ENCODE measurements at places on chromosomes 11 and 22. TPM values are rescaled to one million over a fixed set of nuclear protein-coding genes. Genes with fewer than 3 reads are reported as not detected.
A peak's percentile ranks its signal among the peaks of the same experiment; 100 is the strongest.

GRCh38 chr22:46915950-46916730 is 153.7 kb downstream of the TBC1D22A start:
- no peak for DNase-seq

- peak; percentile 81 for DNase-seq
Observed at GRCh38 chr11:124763156-124763947, 1.3 kb upstream of the ESAM start.

- no peak for DNase-seq
Observed at GRCh38 chr11:12077535-12078280, 32.7 kb upstream of the MICAL2 start.

DNA sequence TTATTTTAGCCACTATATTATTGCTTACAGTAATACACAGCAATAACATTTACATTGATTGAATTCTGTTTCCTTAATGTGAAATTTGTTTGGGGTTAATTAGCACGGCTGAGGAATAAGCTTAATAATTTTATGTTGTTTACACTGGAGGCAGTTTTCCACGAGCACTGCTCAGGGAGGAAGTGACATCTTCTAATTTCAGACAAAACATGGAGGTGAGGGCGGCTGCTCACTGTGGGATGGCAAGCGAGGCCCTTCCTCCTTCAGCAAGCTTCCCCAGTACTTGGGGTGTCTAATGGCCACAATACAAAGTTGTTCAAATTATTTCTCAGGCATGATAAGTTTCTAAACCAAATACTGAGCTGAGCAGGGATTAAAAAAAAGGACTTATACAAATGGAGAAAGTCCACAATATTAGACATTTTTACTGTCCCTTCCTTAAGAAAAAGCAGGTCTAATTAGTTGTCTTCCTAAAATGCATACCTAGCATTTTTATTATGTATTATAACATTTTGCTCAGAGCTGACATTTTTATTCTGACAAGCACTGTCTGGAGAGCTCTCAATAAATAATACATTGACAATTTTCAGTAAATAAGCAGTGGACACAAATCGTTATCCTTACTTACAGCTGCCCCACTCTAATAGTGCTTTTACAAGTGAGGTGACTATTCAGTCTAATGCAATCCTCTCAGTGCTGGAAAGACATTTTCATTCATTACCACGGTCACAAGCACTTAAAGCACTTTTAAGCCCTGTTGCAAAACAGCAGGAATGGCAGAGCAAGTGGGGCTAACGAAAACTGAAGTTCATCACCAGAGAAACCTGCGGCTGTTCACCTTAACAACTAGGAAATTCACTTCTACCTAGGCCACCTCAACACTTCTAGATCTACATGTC is 56.2 kb downstream of the SOX6 start:
- DNase-seq = no peak

DNA sequence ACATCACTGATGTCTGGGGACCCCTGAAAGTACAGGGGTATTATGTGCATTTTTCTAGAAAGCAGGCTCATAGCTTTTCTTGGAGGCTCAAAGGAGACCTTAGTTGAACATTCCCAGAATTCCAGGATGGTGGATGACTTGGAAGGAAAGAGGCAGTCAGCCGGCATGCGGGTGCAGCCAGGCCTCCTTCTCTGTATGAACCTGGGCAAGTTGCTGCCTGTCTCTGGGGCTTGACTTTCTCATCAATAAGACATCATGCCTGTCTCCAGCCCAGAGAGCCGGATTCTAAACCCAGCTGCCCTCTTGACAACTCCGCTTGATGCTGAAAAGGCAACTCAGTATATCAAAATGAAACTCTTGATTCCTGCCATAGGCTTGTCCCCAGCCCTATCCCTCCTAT is 12.6 kb downstream of the MS4A15 start:
- DNase-seq = no peak

DNA sequence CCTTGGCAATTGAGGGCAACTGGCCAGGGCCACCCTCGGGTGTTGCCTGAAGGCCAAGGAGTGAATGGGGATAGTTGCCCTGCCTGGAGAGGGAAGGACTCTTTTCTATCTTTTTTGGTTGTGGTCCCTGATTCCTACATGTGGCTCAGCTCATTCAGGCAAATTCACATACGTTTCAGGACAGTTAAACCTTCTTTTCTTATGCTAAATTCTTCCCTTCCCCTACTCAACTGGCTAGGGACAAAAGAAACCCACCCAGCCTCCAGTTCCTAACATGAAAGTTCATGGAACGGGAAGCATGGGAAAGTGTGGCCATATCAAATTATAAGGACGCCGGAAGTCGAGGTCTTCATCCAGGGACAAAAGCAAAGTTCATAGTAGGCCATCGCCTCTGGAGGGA is 26.3 kb upstream of the APLNR start:
- no peak for DNase-seq

GRCh38 chr22:19823191-19823901 is 31.3 kb downstream of the GNB1L start:
- DNase-seq = peak; percentile 27

- no peak for DNase-seq
Observed at GRCh38 chr11:8615291-8616032, 21.4 kb upstream of the STK33 start.

- peak; percentile 70 for DNase-seq
Observed at GRCh38 chr11:109422870-109423465, 978 bp downstream of the C11orf87 start.

DNA sequence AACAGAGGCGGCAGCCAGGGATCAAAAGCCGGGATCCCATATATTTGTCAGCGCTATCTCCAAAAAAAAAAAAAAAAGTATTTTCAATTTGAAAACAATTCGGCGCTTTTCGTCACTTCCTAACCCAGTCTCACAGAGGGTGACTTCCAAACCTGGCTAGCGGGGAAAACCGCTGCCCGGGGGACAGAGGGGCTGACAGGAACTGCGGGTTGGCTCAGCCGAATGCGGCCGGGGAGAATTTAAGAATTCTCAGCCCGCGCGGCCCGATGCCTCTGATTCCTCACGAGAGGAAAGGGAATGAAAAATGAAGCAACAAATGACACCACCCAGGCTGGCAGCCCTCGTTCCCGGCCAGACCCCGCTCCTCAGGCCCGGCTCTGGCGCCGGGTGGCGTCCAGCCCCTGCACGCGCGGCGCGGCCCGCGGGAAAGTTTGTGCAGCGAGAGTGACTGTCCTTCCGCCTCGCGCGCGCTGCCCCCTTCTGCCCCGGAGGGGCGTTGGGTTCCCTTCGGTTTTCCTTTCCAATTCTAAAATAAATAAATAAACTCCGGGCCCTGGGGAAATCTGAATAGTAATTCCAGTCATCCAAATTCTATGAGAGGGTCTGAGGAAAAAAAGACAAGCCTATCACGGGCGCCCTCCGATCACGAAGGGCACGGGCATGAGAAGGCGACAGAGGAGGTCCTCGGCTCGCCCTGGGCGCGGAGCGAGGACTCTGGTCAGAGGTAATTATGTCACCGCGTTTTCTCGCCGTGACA is 4.8 kb upstream of the PAX6 start:
- DNase-seq = peak; percentile 41

- DNase-seq = no peak
Observed at GRCh38 chr11:73406131-73406530, 29.9 kb downstream of the RELT start.

GRCh38 chr11:74842967-74843366 is 94.3 kb downstream of the RNF169 start:
- no peak for DNase-seq

DNA sequence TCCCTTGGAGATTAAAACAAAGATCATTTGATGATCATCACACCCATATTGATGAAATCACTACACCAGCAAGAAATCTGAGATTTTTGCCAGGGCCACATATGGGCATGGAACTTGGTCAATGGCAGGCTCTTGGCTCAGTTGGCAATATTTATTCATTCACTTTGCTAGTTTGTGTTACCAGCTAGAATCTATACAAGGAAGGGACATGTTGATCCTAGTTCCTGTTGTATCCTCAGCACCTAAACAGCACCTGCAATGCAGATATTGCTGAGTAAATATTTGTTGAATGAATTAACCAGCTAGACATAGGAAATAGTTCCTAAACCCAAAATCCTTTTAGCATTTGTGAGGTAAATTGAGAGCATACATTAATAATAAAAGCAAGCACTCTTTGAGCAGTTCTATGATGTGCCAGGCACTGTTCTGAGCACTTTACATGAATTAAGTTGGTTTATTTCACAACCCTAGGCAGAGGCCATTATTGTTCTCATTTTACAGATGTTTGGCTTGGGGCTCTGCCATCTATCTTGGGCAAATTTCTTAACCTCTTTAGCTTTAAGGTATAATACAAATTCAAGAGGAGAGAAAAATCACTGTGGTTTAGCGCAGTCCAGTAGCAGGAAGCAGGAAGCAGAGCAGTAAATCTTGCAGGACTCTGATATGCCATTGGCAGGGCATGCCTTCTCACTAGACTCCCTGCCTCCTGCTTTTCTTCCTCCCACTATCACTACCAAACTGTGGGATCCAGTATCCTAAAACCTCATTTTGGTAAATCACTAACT is 1.6 kb downstream of the TRIM68 start:
- no peak for DNase-seq

DNA sequence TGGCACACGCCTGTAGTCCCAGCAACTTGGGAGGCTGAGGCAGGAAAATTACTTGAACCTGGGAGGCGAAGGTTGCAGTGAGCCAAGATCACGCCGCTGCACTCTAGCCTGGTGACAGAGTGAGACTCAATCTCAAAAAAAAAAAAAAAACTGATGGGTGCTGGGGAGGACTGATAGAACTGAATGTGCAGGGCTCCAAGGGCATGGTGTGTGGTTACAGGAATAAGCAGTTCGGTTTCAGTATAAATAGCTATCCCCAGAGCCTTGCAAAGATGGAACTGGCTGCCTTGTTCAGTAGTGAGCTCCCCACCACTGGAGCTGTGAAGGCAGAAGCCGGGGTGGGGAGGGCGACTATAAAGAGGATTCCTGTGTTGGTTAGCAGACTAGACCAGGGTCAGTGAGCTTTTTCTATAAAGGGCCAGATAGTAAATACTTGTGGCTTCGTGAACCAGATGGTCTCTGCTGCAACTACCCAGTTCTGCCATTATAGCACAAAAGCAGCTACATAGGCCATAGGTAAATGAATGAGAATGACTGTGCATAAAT is 5.9 kb downstream of the TOM1 start:
- no peak for DNase-seq

DNA sequence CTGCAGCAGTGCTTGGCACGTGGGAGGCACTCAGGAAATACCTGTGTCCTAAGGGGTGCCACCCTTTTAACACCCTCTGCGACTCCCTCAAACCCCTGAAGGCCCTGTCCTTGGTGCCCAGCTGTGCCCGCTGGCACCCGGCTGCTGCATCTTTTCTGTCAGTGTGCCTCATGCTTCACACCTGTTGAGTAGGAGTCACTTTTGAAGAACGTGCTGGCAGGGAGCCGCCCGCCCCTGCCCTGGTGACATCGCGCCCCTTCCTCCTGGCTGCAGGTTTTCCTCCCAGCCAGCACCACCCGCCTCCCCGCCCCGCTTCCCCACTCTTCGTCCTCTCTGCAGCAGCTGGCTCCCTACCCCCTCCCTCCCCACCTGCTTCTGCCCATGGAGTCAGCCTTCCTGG is 17.8 kb downstream of the FRMD8 start:
- DNase-seq = no peak

GRCh38 chr11:16945671-16946469 is 68.3 kb downstream of the PLEKHA7 start:
- peak; percentile 77 for DNase-seq

DNA sequence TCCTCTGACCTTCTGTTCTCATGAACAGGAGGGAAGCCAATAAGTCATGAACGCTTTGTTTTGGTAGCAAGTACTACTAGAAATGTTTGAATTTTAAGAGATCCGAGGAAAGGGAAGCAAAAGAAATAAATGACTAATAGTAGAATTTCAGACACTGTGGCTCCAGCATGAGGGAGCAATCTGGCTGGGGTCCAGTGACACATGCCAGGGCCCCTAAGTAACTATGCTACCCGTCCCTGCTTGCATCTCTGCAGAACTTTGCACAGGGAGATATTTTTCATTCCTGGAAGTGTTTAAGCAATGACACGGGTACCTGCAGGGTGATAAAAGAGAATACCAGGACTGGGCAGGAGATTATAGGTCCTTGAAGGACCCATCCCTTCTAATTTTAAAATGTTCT is 7.3 kb upstream of the ADAMTS8 start:
- no peak for DNase-seq

DNA sequence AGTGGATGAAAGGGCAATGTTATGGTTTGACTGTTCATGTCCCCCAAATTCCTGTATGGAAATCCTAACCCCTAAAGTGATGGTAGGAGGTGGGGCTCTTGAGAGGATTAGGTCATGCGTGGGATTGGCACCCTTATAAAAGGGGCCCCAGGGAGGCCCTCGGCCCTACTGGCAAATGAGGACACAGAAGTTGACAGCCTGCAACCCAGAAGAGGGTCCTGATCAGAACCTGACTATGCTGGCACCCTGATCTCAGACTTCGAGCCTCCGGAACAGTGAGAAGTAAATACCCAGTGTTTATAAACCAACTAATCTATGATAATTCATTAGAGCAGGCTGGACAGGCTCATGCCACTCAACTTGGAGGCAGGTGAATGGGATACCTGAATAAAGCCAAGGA is 8.7 kb downstream of the IFITM10 start:
- no peak for DNase-seq

DNA sequence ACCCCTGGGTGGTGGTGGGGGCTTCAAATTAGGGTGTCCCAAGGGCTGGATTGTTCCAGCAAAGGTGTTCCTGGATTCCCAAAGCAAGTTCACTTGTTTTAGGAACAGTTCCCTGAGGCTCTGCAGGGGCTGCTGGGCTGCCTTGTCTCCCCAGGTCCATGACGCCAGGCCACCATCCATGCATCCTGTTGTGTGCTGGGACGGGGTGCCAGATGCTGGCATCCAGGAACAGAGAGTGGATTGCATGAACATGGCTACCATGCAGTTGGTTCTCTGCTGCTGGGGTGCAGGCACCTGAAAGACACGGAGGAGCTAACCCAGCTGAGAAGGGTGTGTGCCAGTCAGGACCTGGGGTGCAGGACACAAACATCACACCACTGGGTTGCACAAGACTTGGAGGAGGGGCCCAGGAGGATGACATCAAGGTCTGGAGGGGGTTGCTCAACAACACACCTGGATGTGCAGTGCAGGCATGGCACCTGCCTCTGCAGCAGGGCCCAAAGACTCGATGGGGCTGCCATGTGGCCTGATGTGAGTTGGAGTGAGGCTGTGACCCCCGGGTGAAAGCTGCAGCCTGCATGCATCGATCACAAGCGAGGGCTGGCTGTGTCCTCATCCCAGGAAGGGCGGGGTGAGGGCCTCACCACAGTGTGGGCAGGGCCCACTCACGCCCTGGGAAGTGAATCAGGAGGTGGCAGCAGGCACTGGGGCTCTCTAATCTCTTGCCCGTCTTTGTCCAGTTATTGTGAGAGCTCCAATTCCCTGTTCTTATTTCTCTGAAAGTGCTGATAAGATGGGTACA is 74.0 kb upstream of the CLDN5 start:
- DNase-seq = no peak

DEUP1 gene
- polyA plus RNA-seq = not detected

GSTT2B gene
- 32.2 TPM for polyA plus RNA-seq

TUBA8 gene
- polyA plus RNA-seq = 1.7 TPM

TSSK2 gene
- not detected for polyA plus RNA-seq

MS4A3 gene
- polyA plus RNA-seq = not detected

OR51E2 gene
- polyA plus RNA-seq = not detected

CLMP gene
- 85.1 TPM for polyA plus RNA-seq

AGBL2 gene
- 5.5 TPM for polyA plus RNA-seq

C11orf16 gene
- not detected for polyA plus RNA-seq

GLYAT gene
- not detected for polyA plus RNA-seq

MIOX gene
- polyA plus RNA-seq = 0.05 TPM

ADSL gene
- polyA plus RNA-seq = 79.7 TPM

KCNK7 gene
- 0.34 TPM for polyA plus RNA-seq

L3MBTL2 gene
- polyA plus RNA-seq = 11.8 TPM

ACCS gene
- 28.5 TPM for polyA plus RNA-seq

CAVIN3 gene
- 21.5 TPM for polyA plus RNA-seq

PARVB gene
- polyA plus RNA-seq = 87.8 TPM

Data from SK-N-SH (cell line).